DMS79 (cell line): ENCODE measurements at places on chromosomes 12 and 14.

DNA sequence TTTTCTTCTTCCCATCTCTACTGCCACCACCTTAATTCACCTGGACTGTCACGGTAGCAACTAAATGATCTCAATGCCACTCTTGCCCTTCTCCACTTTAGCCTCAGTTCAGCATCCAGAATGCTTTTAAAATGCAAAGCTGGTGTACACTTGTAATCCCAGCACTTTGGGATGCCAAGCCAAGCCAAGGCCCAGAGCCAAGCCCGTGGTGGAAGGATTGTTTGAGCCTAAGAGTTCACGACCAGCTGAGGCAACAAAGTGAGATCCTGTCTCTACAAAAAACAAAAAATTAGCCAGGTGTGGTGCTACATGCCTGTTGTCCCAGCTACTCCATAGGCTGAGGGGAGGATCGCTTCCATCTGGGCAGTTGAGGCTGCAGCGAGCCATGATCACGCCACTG is 5.9 kb downstream of the CIPC start:
- peak; percentile 34 for DNase-seq

DNA sequence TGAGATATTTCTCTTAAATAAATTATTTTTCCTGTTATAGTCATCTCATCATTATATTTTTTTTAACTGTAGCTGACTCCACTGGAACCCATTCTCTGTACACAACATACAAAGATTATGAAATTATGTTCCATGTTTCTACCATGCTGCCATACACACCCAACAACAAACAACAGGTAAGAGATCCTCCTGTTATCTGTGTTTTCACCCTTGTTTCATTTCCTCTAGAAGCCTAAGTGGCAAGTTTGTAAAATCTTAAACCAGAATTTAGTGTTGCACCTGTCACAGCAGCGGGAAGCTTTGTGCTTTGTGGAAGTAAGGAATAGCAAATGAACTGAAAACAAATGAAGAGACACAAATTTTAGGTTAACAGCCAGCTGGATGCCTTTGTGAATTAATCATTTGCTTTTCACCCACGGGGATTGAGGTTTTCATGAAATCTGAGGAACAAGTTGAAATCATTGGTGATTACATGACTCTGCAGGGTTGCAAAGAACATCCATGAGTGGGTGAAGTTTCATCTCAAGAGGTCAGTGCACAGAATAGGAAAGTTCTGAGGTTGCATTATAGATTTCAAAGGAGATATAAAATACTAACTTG is 273.9 kb upstream of the RGS6 start:
- DNase-seq, result no peak

GRCh38 chr14:104181761-104182530 is 43.6 kb downstream of the KIF26A start:
- DNase-seq, result no peak

GRCh38 chr12:57143454-57143853 is 4.0 kb downstream of the LRP1-AS start:
- DNase-seq, result no peak

GRCh38 chr12:130166306-130166705 is 4.0 kb downstream of the FZD10 start:
- DNase-seq, result no peak

- DNase-seq, result peak; percentile 47
These were observed 31.8 kb upstream of the PLEKHG6 start for GRCh38 chr12:6278439-6279255.

DNA sequence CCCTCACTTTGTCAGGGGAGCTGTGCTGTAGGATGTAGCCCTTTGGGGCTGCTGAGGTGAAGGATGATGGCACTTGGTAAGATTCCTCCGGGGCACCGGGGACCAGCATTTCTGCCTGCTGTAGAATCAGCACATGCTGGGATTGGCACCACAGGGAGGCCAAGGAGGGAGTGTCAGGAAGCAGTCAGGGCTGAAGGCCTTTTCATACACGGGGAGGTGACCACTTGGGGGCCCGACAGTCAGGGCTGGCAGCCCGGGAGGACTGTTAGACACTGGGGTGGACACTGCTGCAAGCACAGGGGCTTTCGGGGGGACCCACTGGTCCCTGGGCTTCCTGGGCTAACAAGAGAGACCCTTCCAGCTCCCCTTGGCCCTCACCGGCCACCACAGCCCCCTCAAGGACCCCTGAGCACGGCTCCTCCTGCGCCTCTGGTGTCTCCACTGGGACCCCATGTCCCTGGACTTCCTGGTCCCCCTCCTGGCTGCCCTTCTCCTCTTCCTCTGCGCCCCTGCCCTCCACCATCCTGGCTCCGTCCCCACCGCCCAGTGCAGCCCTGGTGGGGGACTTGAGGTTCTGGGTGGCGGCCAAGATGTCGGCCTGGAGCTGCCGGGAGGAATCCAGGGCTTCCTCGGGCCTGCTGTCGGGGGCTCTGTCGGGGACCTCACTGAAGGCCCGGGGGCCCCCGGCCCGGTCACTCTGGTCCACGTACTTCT is 6.5 kb downstream of the TMEM119 start:
- DNase-seq, result no peak

DNA sequence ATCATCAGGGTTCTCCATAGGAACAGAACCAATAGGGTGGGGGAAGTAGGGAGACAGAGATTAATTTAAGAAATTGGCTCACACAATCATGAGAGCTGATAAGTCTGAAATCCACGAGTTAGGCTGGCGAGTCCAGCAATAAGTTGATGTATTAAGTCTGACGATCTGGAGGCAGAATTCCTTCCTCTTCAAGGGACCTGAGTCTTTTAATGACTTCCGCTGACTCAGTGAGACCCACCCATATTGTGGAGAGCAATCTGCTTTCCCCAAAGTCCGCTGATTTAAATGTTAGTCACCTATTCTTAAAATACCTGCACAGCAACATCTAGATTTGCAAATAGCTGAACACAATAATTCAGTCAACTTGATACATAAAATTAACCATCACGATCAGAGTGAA is 97.8 kb downstream of the SPTSSA start:
- DNase-seq, result no peak

DNA sequence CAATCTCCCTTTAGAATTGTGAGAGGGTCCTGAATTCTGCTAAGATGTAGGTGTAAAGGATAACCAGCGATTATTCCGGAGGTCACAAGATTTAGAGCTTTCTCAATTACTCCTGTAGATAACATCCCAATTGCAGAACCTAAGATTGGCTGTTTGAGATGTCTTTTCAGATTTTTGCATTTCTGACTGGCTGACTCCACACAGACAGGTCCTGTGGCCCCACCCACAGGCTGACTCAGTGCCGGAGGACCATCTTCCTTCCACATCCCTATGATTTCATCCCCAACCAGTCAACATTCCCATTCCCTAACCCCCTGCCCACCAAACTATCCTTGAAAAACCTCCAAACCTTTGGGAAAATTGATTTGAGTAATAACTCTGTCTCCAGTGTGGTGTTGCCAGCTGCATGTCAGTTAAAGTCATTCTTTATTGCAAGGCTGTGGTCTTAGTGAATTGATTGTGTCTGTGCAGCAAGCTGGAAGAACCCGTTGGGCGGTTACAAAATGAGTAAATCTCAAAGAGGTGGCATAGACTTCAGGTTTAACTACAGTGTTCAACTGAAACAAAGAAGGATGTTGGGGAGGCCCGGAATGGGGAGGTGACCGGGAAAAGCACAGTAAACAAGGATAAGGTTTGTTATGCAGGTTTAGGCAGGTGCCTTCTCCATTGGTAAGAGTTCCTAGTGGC is 10.6 kb downstream of the FNTB start:
- no peak for DNase-seq

- DNase-seq, result no peak
These were observed 137.8 kb downstream of the TTC7B start for GRCh38 chr14:90678420-90678819.

- no peak for DNase-seq
These were observed 165.0 kb upstream of the DCN start for GRCh38 chr12:91347481-91348214.

DNA sequence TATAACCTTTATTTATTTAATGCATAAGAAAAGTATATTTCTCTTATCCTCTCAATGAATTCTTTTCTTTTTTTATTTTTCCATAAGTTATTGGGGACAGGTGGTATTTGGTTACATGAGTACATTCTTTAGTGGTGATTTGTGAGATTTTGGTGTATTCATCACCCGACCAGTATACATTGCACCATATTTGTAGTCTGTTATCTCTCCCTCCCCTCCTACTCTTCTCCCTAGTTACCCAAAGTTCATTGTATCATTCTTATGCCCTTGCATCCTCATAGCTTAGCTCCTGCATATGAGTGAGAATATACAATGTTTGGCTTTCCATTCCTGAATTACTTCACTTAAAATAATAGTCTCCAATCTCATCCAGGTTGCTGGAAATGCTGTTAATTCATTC is 1900.0 kb upstream of the SEL1L start:
- DNase-seq, result no peak

- no peak for DNase-seq
These were observed 57.5 kb downstream of the CALM1 start for GRCh38 chr14:90454041-90455000.

DNA sequence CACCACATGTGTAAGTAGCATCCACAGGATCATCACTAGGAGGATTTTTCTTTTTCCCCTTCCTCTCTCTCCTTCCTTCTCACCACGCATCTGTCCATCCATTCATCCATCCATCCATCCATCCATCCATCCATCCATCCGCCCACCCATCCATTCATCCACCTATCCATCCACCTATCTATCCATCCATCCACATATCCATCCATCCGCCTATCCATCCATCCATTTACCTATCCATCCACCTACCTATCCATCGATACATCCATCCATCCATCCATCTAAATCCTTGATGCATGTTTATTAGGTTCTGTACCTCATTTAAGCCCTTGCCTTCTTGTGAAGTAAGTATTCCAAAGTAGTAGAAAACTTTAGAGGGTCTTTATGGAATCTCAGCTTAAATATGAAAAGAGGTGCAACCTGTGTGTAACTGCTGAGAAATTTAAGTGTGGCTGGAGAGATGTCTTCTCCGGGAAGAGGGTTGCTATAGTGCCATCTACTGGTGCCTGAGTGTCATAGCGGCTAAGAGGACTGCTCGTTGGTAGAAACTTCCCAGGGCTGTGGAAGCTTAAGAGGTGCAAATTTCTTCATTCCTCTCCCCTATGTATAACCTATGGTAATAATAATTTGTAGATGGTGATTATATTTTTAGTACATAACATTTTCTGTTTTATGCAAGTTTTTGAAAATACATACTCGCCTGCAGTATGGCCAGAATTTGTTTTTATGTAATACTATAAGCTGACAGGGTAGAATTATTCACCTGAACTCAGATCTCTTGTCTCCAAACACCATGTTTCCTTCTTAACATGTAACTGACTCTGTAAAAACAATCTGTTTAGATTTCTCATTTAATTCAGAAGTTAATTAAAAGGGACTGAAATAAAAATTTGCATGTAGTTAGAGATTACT is 46.0 kb downstream of the MYO1H start:
- DNase-seq, result peak; percentile 25

GRCh38 chr14:50573862-50574261 is 13.9 kb downstream of the ATL1 start:
- no peak for DNase-seq

DNA sequence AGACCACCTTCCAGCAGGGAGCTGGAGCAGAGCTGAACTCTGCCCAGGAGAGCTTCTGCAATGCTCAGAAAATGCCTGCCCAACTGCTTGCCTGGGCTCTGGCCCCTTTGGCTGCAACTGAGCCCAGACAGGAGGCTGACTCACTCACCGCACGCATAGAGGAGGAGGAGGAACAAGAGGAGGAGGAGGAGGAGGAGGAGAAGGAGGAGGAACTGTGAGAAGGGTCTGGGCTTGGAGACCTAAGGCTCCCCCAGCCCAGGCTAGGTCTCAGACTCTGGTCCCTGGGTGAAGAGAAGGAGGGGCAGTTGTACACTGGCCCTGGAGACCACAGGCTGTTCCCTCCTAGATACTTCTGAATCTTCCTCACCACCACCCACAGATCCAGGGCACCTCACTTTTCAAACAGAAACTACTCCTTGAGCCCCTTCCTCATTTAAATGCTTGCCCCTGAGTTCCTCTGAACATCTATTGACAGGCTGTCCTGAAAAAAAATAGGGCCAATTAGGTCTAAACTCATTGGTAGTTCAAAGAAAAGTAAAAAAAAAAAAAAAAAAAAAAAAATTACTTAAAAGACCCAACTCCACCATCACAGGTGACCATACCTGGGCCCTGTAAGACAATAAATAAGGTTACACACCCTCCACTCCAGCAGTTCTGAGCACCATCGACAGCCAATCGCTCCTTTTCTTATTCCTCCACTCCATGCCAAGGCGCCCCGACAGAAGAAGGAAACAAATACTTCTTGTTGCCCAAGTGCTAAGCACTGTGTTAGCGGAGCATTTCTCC is 674 bp downstream of the VDR start:
- DNase-seq, result no peak

GRCh38 chr14:95471476-95471875 is 45.0 kb downstream of the SYNE3 start:
- no peak for DNase-seq
